NCI-H774 (cell line): ENCODE measurements at places on chromosomes 3 and 15.
A peak's percentile ranks its signal among the peaks of the same experiment; 100 is the strongest.

GRCh38 chr15:74631935-74632560, 16.4 kb downstream of the CLK3 start:
- peak; percentile 4 for DNase-seq

DNA sequence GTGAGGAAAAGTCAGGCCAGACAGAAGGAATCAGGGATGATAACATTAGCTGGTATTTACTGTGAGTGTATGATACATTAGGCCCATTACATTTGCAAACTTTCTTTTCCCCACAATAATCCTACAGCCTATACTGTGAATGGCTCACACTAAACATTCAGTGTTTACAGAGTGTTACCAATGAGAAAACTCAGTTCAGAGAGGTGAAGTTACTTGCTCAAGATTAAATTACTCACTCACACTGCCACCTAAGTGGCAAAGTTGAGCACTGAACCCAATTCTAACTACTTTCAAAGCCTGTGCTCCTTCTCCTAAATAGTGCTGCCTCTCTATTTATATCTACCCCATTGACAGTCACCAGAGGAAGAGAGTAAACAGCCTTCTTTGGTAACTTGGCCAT, 8.5 kb downstream of the XPC start:
- no peak for DNase-seq

GRCh38 chr3:4687596-4687995, 194.4 kb downstream of the ITPR1 start:
- DNase-seq: no peak

GRCh38 chr3:29466442-29466841, 185.6 kb downstream of the RBMS3 start:
- DNase-seq: no peak

- no peak for DNase-seq
These were observed 108.2 kb upstream of the MBNL1 start for GRCh38 chr3:152160350-152161011.

DNA sequence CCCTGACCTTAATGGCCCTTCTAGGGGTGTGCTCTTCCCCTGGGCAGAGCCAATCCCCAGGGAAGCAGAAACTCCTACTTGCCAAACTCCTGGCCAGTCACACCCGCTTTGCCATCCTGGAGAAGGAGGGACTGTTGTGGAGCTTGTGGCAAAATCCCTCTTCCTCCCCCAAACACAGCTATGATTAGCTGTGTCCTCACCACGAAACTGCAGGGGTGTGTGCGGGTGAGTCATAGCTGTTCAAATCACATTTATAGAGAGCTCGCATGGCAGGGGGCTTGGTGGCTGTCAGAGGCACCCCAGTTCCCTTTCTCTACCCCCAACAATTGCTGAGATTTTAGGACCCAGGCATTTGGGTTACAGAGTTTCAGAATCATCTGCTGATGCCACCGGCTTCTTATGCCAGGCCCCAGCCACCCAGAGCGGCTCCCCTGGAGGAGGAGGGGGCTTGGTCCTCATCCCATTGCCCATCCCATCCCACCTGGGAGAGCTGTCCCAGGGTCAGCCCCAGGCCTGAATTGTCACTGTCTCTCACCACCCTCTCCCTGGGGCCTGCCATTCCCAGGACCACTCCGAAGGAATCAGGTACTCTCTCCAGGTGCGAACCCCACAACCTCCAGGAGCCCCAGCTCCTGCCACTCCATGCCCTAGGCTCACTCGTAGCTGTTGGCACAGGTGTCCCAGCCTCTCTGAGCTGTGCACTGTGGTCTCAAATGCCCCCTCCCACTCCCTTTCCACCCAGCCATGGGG, 28.8 kb upstream of the MAGEF1 start:
- DNase-seq: no peak

DNA sequence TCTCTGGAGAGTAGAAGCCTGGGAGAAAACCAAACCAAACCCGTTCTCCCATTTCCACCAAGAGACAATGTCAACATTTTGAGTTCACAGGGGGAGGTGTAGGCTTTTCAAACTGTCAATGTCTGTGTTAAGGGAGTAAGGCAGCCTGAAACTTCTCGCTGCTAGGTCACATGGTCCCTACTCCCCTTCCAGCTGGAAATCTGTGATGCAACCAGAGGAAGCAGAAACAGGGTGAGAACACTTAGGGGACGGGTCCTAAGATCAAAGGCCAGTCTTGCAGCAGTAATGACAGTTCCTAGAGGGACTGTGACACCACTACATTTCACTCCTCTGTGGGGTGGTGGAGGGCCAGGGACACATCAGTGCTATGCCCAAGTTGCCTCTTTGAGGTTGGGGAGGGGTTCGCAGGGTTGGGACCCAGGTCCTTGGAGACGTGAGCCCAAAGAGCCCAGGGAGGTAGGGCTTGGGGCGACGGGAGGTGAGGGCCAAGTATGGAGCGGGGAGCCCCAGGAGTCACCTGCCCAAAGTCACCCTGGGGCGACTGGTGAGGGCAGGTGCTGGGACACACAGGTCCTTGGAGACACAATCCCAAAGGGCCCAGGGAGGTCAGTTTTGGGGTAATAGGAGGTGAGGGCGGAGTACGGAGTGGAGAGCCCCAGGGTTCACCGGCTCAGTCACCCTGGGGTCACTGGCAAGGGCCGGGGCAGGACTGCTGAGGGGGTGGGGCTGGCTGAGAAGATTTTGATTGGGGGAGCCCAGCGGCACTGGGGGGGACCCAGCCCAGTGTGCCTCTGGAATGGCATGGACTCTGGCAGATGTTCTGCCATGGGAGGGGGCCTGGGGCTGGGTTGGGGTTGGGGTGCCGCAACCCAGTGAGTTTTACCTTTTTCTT, 582 bp downstream of the GOLGA6L2 start:
- no peak for DNase-seq

DNA sequence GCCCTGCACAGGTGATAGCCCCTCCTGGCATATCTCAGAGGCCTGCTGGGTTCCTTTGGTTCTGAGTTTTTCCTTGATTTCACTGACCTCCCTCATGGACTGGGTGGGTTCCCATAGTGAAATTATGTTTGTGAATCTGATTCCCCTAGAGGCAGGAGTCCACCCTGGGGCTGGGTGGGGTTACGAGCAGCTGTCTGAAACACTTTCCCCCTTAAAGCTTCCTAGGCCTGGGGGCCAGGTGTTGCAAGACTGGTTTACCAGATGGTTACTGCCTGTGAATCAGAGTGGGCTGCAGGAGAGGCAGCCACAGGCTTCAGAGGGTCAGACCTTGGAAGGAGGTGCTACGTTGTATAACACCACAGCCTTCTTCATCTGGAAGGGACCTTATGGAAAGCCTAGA, 34.3 kb downstream of the IL20RB start:
- DNase-seq: no peak

DNA sequence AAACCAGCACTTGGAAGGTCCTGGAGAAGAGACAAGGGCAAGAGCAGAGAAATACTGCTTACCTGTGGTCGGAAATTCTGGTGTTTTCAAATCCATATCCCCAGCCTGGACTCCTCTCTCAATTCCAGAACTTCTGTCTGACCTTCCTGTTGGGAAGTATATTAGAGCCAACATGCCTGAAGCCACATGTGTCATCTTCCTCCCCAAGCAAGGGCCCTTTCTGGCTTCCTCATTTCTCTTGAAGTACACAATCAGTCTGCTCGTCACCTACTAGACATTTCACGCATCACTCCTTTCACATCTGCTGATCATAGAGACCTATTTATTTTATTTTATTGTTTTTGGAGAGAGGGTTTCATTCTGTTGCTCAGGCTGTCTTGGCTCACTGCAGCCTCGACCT, 8.4 kb downstream of the PARP14 start:
- DNase-seq: no peak

DNA sequence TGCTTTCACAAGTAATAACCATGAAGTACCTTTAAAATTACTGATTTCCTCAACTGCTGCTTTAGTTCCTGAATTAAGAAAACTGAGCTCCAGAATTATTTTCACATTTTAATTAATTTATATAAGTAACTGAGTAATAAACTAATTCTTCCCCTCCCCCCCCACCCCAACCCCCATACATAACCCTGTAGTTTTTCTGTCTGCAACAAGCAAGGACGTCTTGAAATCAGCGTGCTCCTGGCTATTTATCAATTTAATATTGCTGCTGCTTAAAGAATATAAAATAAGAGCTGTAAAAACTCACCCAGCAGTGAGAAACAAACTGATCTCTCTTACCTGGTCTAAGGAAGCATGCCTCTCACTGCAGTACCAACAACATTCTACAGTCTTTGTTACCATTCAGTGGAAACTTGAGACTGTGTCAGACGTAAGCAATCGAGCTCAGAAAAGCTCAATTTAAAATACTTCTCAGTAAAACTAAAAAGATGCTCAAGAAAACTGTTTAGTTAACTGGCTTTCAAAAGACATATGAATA, 121.0 kb downstream of the TFDP2 start:
- peak; percentile 10 for DNase-seq

DNA sequence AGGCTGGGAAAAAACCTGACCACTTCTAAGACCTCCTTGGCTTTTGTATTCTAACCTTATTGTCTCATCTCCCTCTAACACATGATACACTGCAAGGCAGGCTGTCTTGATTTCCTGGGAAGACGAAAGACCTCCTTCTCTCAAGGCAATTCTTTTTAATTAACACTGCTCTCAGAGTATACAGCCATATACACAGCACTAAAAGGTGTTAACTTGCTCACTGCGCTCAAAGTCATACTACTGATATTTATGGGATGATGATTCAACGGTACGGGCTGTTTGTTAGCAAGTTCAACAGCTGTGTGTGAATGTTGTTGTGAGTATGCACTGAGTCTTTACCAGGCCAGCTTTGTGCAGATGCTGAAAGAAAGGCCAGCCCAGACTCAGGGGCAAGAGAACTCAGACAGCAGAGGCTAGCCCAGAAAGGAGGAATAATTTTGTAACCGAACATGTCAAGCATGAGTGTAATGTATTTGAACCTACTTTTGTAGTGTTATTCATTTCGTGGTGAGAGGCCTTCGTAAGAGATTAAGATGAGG, 229.9 kb downstream of the IL5RA start:
- DNase-seq: no peak

DNA sequence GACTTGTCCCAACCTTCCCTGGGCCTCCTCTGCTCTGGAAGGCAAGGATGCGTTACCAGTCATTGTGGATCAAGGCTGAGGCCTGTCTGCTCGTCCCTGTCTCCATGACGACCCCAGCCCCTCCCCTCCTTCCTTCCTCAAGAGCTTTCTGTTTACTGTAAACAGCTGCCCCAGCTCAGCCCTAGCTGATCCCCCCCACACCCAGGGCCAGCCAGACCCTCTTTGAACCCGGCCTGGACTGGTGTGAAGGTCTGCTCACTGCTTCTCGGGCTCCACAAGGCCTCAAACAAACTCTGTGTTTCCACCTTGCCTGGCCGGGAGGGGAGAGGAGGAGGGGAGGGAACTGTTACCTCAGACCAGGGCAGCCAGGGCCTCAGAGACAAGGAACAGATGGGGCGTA, 16.9 kb downstream of the VPS18 start:
- no peak for DNase-seq

DNA sequence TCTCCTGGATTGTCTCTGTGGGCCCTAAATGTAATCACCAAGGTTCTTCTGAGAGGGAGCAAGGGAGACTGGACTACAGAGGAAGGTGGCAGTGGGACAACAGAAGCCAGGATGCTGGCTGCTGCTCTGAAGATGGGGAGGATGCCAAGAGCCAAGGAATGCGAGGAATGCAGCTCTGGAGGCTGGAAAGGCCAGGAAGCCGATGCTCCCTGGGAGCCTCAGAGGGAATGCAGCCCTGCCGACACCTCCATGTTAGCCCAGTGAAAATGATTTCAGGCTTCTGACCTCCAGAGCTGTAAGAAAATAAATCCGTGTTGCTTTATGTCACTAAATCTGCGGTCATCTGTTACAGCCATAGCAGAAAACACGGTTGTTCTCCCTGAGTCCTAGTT, 44.1 kb downstream of the UMPS start:
- DNase-seq: no peak

DNA sequence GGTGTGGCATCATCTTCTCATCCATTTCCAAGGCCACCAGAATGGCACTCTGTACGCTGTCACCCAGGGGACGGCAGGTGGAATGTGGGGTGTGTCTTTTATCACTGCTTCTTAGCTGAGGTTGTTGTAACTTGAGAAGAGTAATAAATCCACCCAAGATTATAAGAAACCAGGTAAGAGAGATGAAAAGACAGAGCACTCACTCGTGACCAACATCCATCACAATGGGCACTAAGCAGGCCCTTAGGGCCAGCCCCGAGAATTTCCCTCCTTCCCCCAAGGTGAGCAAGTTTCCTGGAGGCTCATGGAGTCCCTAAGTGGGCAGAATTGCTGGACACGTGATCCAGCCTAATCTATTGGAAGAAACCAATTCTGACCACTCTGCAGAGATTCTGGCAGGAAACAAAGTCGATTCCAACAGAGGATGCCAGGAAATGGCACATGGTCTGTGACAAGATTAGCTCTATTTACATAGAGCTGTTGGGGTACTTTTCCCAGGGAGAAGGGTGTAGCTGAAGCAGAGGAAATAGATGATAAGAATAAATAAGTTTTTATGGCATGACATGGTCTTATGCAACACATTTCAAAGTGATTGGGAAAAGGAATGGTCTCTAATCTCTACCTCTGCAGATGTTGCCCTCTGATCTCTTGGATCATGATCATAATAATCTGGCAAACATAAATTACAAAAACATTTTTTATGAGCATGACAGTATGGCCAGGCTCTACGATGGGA, 22.5 kb downstream of the SLC6A20 start:
- DNase-seq: no peak

DNA sequence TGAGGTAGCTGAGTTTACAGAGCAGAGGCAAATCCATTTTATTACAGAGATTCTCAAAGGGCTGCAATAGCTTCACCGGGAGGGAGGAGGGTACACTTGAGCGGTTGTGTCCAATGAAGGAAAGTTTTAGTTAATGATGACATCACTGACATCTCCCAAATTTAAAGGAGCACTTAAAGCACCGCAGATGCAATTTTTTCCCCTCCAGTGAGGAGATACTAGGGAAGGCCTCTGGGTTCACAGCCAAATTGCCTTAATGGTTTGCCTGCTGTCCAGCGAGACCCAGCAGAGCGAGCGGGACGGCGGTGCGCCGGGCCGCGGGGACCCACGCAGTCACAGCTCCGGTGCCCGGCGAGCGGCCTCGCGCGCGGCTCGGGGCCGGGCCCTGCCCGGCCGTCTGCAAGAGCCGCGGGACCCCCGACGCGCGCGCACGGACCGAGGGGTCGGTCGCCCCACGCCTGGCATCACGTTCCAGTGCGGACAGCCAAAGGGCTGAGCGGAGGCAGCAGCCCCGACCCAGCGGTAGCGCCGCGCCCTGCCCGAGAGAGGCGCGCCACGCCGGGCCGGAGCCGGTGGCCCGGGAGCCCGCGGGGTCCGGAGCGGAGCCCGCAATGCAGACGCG, 160.5 kb upstream of the CHRNA7 start:
- no peak for DNase-seq

DNA sequence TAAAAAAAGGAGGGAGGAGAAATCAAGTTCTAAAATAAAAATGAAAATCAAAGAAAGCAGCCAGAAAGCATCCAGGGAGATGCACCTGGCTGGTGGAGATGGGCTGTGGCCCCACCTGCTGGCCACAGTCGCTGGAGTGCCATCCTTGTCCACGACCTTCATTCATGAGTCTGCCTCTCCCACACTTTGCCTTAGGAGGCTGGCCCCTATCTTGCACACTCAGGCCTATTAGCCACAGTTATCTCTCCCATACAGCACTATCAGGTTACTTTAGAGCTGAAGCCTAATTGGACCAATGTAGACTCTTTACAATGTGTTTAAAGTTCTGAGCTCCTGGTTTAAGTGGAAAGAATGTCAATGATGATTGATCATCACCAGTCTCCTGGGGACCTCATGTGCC, 392.0 kb upstream of the RORA start:
- DNase-seq: peak; percentile 42

GRCh38 chr3:14899993-14900618, 47.3 kb upstream of the NR2C2 start:
- no peak for DNase-seq

GRCh38 chr15:67107014-67107812, 41.8 kb downstream of the SMAD3 start:
- no peak for DNase-seq
